Esophagus squamous epithelium (tissue), 5 donors: ENCODE measurements at places on chromosomes 7 and 10. TPM values are rescaled to one million over a fixed set of nuclear protein-coding genes. Genes with fewer than 3 reads are reported as not detected.

DNA sequence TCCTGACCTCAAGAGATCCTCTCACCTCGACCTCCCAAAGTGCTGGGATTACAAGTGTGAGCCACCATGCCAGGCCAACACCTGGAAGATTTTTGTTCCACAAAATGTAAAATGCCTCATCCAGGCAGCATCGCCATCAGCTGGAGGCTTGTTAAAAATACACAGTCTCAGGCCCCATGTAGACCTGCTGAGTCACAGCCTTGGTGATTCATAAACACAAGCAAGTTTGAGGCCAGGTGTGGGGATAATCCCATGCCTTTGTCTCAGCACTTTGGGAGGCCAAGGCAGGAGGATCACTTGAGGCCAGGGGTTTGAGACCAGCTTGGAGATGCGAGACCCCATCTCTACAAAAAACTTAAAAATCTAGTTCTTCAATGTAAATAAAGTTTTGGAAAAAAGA lies 49.1 kb upstream of the FOXK1 start:
- no peak overlapping the region for H3K27ac ChIP-seq
- no peaks in the 10 kb centered on the region for H3K36me3 ChIP-seq
- H3K4me3 ChIP-seq, result no peak overlapping the region
- no peaks in the 10 kb centered on the region for H3K4me1 ChIP-seq
- H3K27me3 ChIP-seq, result no peaks in the 10 kb centered on the region

The PWWP2B gene
- 27.3 TPM for total RNA-seq

GRCh38 chr7:44631458-44632115 lies 25.2 kb downstream of the OGDH start:
- H3K36me3 ChIP-seq, result peaks cover 48% of the 10 kb centered on the region
- H3K4me3 ChIP-seq, result no peak overlapping the region

The TMEM254 gene
- total RNA-seq, result 25.6 TPM

DNA sequence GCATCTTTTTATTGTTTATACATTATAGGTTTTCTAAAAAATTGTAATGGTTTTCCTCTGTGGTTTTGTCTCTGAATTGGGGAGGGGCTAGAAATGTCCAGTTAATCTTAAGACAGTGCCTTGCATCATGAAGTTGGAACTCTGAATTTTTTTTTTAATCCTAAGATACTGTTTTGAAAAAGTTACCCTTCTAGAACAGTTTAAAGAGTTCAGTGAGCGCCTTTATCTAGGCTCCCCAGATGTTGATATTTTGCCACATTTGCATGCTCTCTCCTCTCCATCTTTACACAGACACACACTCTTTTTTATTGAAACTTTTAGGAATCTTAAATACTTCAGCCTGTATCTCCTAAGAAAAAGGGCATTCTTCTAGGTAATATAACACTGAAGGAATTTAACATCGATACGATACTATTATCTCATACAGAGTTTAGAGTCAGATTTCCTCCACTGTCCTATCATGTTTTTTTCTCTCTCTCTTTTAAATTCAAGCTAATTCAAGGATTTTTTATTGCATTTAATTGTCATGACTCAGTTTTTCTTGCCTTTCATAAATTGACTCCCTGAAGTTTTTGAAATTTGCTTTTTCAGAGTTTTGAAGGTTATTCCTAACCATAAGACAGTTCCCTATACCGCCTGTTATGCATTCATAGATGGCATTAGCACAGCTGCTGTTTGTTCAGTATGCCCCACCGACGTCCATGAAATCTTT lies 31.5 kb downstream of the PRKAR2B start:
- DNase-seq, result no peak
- peaks cover 5% of the 10 kb centered on the region for H3K4me1 ChIP-seq
- no peak overlapping the region for H3K4me3 ChIP-seq
- no peaks in the 10 kb centered on the region for H3K36me3 ChIP-seq
- no peak overlapping the region for H3K27ac ChIP-seq

DNA sequence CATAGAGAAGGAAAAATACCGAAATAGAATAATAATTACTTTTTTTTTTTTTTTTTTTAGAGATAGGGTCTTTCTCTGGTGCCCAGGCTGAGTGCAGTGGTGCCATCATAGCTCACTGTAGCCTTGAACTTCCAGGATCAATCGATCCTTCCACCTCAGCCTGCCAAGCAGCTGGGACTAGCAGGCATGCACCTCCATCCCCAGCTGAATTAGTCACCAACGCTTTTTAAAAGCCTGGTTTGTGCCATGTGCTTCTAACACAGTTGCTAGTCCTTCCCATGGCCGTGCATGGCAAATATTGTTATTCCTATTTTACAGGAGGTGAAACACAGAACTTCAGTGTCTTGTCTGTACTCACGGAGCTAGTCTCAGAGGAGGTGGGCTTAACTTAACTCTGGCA lies 23.2 kb downstream of the LYZL2 start:
- no peak for DNase-seq
- H3K36me3 ChIP-seq, result no peaks in the 10 kb centered on the region
- no peak overlapping the region for H3K4me3 ChIP-seq
- no peaks in the 10 kb centered on the region for H3K27me3 ChIP-seq

The PAPOLB gene
- total RNA-seq, result 0.38 TPM

GRCh38 chr7:78334426-78334825 lies 535.9 kb downstream of the PHTF2 start:
- H3K36me3 ChIP-seq, result no peaks in the 10 kb centered on the region
- H3K4me3 ChIP-seq, result no peak overlapping the region
- no peak overlapping the region for H3K27ac ChIP-seq
- no peaks in the 10 kb centered on the region for H3K4me1 ChIP-seq
- no peaks in the 10 kb centered on the region for H3K27me3 ChIP-seq

The SEMA3A gene
- 0.67 TPM for total RNA-seq

- H3K27me3 ChIP-seq, result no peaks in the 10 kb centered on the region
- no peaks in the 10 kb centered on the region for H3K36me3 ChIP-seq
- peaks cover 5% of the 10 kb centered on the region for H3K4me1 ChIP-seq
- H3K27ac ChIP-seq, result no peak overlapping the region
- H3K4me3 ChIP-seq, result no peak overlapping the region
Observed at GRCh38 chr10:14541379-14541778, 210.7 kb upstream of the FRMD4A start.

GRCh38 chr7:5375925-5376324 lies 47.7 kb downstream of the TNRC18 start:
- no peaks in the 10 kb centered on the region for H3K4me1 ChIP-seq
- no peak overlapping the region for H3K27ac ChIP-seq
- no peaks in the 10 kb centered on the region for H3K27me3 ChIP-seq
- DNase-seq, result no peak

DNA sequence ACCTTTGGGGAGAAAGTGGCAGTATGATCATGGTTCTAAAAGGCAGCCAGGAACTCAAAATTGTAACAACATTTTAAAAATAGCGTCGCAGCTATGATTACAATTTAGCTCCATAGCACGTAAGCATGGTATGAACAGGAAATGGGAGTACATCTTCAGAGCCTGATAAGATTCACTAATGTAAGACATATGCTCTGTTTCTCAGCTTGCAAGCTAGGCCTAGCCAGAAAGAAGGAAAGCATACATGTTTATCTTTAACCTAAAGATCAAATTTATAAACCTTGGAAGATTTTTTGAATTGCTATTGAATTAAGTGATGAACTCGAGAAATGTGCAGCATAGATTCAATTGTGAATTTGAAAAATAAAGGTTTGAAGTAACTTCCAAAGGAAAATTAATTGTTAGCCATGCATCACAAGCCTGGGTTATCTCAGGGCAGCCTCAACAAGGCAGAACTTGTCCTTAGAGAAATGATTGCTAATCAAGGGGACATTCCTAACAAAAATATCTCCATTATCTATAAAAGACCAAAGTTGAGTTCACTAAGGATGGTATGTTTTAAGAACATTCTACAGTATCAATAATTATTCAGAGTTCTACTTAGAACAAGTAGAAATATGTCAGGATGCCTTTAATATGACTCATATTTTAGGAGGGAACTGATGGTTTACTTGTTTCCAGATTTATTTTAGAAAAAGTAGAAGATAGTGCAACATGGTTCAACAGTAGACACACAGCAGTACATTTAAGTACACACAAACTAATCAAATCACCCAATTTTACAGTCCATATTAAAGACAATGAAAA lies 38.8 kb upstream of the SEPTIN7 start:
- no peaks in the 10 kb centered on the region for H3K27me3 ChIP-seq
- no peak for DNase-seq
- no peaks in the 10 kb centered on the region for H3K36me3 ChIP-seq
- no peak overlapping the region for H3K27ac ChIP-seq
- H3K4me1 ChIP-seq, result no peaks in the 10 kb centered on the region

DNA sequence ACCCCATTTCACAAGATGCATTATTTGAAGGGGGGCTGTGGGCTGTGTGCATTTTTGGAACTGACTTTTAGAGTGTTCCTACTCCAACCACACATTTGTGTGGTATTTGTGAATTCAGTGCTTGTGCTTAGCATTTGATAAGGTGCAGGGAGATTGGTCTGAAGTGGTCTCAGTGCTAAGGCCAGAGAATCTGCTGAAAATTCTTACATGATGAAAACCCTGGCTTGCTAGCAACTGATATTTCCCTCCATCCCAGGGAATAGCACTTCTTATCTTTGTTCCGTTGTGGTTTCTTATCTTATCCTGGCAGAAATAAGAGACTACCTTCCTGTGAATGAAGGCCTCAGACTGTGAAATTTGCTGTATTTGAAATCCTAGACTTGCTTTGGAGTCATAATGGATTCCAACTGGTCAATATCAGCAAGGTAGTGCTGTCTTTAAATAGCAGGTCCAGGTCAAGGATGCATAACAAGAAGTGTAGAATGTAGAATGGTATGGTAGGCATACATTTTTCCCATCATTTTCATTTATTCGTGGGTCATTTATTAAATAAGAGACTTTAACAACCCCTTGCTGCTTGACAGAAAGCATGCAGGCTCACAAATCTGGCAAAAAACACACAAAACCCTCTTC lies 986.9 kb downstream of the REEP3 start:
- no peak overlapping the region for H3K27ac ChIP-seq
- no peak overlapping the region for H3K4me3 ChIP-seq
- H3K27me3 ChIP-seq, result no peaks in the 10 kb centered on the region
- H3K36me3 ChIP-seq, result no peaks in the 10 kb centered on the region

- no peak overlapping the region for H3K27ac ChIP-seq
- DNase-seq, result no peak
- H3K36me3 ChIP-seq, result no peaks in the 10 kb centered on the region
- peaks cover 31% of the 10 kb centered on the region for H3K4me1 ChIP-seq
- H3K4me3 ChIP-seq, result no peak overlapping the region
Observed at GRCh38 chr10:31607481-31607880, 288.5 kb downstream of the ZEB1 start.

- H3K36me3 ChIP-seq, result no peaks in the 10 kb centered on the region
- no peak overlapping the region for H3K4me3 ChIP-seq
- no peak for DNase-seq
- no peaks in the 10 kb centered on the region for H3K4me1 ChIP-seq
Observed at GRCh38 chr7:45582868-45583277, 8.7 kb downstream of the ADCY1 start.

- no peaks in the 10 kb centered on the region for H3K27me3 ChIP-seq
- DNase-seq, result no peak
- no peaks in the 10 kb centered on the region for H3K36me3 ChIP-seq
- H3K4me1 ChIP-seq, result no peaks in the 10 kb centered on the region
- H3K27ac ChIP-seq, result no peak overlapping the region
- no peak overlapping the region for H3K4me3 ChIP-seq
Observed at GRCh38 chr10:60906411-60906810, 37.6 kb downstream of the RHOBTB1 start.

DNA sequence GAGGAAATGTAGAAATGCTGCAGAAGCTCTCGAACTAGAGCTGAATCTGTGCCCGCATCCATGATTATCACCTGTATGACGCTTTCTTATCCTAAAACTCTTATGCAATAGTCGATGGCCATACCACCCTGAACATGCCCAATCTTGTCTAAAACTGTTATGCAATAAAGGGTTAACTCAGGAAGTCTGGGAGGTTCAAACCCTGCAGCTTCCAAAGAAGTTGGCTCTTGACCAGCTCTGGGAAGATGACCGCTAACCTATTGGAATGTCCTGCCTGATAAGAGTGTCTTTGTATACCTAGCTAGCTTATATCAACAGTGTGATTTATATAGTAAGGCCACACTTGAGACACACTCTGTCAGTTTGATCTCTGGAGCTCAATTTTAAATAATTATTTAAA lies 3.4 kb upstream of the C10orf88 start:
- H3K36me3 ChIP-seq, result no peaks in the 10 kb centered on the region
- no peak for DNase-seq
- peaks cover 6% of the 10 kb centered on the region for H3K4me1 ChIP-seq

- H3K4me1 ChIP-seq, result no peaks in the 10 kb centered on the region
- H3K27ac ChIP-seq, result no peak overlapping the region
- H3K27me3 ChIP-seq, result no peaks in the 10 kb centered on the region
- H3K4me3 ChIP-seq, result no peak overlapping the region
Observed at GRCh38 chr7:135930565-135931461, 46.3 kb downstream of the MTPN start.

DNA sequence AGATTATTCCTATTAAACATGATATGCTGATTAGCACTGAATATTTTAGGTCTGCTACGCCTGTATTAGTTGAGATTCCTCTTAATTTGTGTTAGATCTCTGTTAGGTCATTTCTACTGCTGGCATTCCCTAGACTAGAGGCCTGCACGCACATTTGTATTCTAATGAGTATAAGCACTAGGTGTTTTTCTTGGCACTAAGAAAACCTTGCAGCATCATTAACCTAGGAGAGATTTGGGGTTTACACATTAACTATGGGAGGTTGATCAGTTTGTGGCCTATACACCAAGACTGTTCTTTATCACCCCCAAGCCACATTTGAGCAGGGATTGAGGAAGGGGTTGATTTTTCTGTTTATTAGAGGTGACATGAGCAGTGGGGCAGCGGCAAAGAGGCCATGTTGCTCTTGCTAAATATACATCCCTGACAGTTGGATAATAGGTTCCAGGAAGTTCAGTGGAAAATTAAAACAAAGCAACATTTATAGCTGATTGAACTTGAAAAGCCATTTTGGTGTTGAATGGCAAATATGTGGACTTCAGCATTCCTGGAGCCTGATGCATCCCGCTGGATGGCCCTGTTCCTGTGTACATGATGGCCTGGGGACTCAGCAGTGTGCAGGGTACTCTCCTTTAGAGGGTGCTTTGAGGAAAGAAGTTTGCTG lies 65.2 kb downstream of the GBF1 start:
- H3K36me3 ChIP-seq, result no peaks in the 10 kb centered on the region
- H3K27me3 ChIP-seq, result no peaks in the 10 kb centered on the region
- H3K27ac ChIP-seq, result no peak overlapping the region
- H3K4me1 ChIP-seq, result peaks cover 43% of the 10 kb centered on the region

- no peaks in the 10 kb centered on the region for H3K36me3 ChIP-seq
- no peaks in the 10 kb centered on the region for H3K27me3 ChIP-seq
- H3K4me3 ChIP-seq, result no peak overlapping the region
- no peaks in the 10 kb centered on the region for H3K4me1 ChIP-seq
Observed at GRCh38 chr10:36765782-36766414, 359.5 kb upstream of the ANKRD30A start.

The TMEM229A gene
- total RNA-seq, result not detected
